ENCODE measurements at places on chromosomes 16 and 17.

DNA sequence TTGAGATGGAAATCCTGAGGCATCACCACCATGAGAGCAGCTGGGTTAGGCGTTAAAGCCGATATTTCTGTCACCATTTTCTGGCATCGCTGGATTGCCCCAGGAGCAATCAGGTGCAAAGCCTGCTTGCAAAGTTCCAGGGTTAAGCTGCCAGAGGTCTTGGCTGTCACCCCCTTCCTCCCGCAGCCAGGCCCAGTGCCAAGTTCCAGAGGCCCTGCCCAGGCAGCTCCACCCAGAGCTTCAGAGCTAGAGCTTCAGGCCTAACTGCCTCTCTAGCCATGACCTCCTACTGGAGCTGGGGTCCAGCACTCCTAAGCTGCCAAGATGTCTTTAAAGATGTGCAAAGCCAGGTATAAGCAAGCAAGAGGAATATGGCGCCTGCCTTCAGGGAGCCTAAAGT, 8.8 kb upstream of the TMEM238L start:
- peak; percentile 13 for DNase-seq

DNA sequence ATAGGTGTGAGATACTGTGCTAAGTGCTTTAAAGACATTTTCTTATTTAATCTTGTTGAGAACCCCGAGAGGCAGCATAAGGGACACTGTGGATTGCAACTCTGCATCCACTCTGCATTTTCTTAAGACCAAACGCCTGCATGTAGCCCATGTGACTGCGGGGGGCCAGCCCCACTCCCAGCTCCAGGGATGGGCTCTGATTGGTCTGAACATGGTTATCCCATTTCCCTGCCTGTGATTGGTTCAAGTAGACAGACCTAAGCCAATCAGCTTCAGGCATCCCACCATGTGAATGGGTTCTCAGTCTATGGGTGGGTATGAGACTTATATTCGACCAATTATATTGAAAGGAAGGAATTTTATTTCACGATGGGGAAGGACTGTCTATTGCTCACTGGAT, 33.2 kb upstream of the USP7 start:
- no peak for DNase-seq

- no peak for DNase-seq
These were observed 6.8 kb downstream of the LDHD start for GRCh38 chr16:75109732-75110243.

GRCh38 chr17:31008374-31009041, 37.7 kb downstream of the RNF135 start:
- peak; percentile 44 for DNase-seq

GRCh38 chr16:15041271-15042004, 14.4 kb downstream of the NTAN1 start:
- peak; percentile 90 for DNase-seq

All from Ammon's horn (tissue), 1 donor.